SK-N-DZ (cell line): ENCODE measurements at places on chromosomes 5 and 9.

- no peak for DNase-seq
Observed at GRCh38 chr5:7209658-7210057, 186.3 kb upstream of the ADCY2 start.

DNA sequence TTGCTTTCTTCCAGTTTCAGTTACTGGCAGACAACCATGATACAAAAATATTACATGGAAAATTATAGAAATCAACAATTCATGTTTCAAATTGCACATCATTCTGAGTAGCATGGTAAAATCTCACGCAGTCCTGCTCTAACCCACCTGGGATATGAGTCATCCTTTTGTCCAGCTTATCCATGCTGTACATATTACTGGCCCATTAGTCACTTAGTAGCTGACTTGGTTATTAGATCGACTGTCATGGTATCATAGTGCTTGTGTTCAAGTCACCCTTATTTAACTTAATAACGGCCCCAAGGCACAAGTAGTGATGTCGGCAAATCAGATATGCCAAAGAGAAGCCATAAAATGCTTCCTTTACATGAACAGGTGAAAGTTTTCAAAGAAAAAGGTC, 41.2 kb downstream of the NADK2 start:
- no peak for DNase-seq

GRCh38 chr5:148653291-148653835, 964 bp downstream of the HTR4 start:
- DNase-seq: no peak

GRCh38 chr5:117759849-117760499, 1185.4 kb upstream of the SEMA6A start:
- no peak for DNase-seq

- no peak for DNase-seq
Observed at GRCh38 chr5:149731332-149731616, 1.2 kb downstream of the PPARGC1B start.

DNA sequence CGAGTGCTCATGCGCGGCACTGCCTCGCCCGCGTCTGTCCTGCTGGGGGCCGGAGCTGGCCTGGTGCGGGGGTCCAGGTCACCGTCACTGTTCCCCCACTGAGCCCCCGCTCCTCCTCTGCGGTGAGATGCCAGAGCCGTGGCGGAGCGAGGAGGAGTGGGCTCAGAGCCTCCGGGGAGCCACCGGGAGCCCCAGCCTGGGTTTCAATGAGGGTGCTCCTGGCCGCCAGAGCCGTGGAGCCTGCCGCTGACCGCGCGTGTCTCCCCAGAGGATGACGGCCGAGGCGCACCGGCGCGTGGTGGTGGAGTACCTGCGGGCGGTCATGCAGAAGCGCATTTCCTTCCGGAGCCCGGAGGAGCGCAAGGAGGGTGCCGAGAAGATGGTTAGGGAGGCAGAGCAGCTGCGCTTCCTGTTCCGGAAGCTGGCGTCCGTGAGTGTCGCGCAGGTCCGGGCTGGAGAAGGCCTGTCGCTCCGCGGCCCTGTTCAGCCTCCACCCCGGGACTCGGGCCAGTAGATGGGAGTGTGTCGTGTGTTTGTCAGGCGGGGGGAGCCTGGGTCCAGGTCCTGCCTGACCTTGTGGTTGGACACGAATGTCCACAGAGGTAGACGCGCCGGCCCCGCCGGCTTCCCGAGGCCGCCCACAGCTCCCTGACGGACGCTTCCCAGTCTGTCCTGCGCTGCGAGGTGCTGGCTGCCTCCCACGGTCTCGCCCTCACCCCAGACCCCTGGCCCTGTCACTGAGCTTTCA, 22.0 kb downstream of the EXOC3 start:
- no peak for DNase-seq

- peak; percentile 37 for DNase-seq
Observed at GRCh38 chr9:119289740-119290433, 79.3 kb downstream of the BRINP1 start.

DNA sequence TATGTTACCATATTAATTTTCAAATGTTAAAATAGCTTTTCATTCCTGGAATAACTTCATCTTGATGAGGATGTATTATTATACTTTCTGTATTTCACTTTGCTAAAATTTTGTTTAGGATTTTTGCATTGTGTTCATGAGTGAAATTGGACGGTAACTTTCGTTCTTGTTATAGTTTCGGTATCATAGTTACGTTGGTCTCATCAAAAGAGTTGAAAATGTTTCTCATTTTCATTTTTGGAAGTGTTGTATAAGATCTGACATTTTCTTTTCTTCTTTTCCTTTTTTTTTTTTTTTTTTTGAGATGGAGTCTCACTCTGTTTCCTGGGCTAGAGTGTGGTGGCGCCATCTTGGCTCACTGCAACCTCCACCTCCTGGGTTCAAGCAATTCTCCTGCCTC, 20.0 kb downstream of the PRRT1B start:
- DNase-seq: no peak

GRCh38 chr5:93930098-93930497, 188.7 kb upstream of the POU5F2 start:
- no peak for DNase-seq

- no peak for DNase-seq
Observed at GRCh38 chr5:172200476-172200875, 6.5 kb downstream of the EFCAB9 start.

DNA sequence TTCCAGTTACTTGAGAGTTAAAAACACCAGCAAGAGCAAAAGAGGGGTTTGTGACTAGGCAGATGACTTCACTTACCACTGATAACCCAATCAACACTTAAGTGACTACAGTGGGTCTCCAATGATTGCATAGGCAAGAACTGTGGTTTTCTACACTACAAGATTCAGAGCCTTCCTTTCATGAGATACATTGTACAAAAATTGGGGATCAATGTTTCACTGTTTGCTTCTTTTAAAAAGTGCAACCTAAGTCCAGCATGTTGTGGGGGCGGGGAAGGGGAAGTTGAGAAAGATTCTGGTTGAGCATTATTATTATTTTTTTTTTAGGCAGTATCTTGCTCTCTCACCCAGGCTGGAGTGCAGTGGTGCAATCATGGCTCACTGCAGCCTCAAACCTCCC, 3.6 kb downstream of the IQGAP2 start:
- no peak for DNase-seq

DNA sequence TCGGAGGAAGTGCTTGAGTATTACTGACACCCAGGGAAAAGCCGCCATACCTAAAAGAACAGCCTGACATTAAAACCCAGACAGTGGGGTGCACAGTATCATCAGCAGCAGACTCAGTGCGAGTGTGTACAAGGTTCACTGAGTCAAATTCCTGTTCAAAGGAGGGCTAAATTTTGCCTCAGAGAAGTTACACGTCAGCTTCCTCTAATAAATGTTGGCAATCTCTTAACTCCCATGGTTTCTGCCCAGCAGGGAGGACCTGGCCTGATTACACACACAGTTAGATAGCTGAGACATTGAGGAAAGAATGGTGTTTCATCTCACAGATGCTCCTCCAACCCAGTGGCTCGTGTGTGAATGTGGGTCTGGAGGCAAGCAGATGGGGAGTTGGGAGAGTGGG, 38.2 kb downstream of the NIPSNAP3B start:
- no peak for DNase-seq

- DNase-seq: peak; percentile 68
Observed at GRCh38 chr5:122500245-122501088, 188.4 kb downstream of the SNCAIP start.

DNA sequence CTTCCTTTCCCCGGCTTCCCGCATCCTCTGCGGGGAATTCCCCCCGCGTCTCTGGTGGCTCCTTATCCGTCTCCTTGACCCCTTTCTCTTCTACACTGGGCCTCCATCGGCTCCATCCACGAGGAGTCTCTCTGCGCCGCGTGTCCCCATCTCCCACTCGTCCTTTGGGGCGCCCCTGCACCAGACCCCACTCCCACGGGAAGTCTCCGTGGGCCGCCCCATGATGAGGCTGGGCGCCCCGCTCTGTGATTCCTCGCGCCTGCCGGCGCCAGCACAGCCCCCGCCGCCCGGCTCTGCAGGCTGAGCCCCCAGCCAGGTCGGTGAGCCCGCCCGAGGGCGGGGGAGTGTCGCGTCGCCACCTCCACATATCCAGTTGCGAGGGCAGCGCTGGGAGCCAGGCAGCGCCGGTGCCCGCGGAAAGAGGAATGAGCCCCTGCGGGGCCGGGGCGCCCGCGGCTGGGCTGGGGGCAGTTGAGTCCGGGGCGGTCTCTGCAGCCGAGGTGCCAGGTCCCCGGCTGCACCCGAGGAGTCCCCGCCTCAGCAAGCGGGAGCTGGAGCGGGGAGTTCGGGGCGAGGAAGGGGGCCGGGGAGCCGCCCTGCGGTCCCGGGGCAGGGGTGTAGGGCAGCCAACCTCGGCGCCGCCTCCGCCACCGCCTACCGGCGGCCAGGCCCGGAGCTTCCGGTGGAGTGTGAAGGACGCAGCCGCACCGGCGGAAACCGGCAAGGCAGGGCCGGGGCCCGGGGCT, 2.1 kb upstream of the TRAF1 start:
- no peak for DNase-seq

GRCh38 chr9:128087262-128087661, 19.2 kb downstream of the SLC25A25 start:
- DNase-seq: no peak

DNA sequence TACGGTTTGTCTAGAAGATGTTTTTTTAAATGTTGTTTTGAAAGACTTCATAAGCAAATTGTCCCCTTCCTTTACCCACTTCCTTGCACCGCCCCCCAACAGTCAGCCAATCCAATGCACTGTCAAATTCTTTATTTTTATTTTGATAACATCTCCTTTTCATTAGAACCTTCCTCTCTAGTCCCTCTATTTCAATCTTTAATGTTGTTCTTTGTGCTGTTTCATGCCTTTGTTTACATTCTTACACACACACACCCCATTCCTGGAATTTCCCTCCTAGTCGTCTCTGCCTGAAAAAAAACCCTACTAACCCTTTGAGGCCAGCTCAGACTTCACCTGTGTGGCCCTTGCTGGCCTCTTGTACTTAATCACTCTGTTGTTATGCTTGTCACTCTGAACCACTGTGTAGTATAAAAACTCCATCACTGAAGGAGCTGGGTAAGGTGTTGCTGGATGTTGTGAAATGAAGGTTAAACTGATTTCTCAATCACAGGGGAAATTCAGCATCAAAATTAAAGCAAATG, 133.4 kb downstream of the UGCG start:
- no peak for DNase-seq

DNA sequence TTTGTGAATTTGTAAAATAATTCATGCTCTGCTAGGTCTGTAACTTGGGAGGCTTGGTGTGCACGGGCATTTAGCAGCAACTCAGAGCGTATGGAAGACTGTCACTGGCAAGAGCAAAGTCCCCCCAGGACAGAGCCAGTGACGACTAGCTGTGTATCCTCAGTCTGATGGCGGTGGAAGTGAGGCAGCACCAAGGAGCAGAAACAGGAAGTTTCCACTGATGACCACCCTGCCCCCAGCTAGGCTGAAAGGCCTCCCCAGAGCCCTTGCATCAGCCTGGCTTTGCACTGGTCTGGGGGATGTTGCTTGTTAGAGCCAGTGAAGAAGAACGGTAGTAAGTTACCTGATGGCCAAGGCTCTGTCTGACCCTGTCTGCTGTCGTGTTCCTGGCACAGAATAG, 66.8 kb upstream of the ABL1 start:
- DNase-seq: no peak

GRCh38 chr5:76849419-76850291, at the start of gene S100Z:
S100Z (plus strand) TSS chr5:76850014; CDS start chr5:76875360, 25,346 bp downstream.
- DNase-seq: no peak

GRCh38 chr9:101509572-101509971, 24.1 kb upstream of the RNF20 start:
- no peak for DNase-seq

GRCh38 chr9:136984464-136985026, 1.8 kb downstream of the LCNL1 start:
- DNase-seq: no peak

GRCh38 chr9:81719972-81720371, 30.6 kb upstream of the TLE1 start:
- no peak for DNase-seq

GRCh38 chr5:128466554-128466953, 71.5 kb downstream of the FBN2 start:
- no peak for DNase-seq

DNA sequence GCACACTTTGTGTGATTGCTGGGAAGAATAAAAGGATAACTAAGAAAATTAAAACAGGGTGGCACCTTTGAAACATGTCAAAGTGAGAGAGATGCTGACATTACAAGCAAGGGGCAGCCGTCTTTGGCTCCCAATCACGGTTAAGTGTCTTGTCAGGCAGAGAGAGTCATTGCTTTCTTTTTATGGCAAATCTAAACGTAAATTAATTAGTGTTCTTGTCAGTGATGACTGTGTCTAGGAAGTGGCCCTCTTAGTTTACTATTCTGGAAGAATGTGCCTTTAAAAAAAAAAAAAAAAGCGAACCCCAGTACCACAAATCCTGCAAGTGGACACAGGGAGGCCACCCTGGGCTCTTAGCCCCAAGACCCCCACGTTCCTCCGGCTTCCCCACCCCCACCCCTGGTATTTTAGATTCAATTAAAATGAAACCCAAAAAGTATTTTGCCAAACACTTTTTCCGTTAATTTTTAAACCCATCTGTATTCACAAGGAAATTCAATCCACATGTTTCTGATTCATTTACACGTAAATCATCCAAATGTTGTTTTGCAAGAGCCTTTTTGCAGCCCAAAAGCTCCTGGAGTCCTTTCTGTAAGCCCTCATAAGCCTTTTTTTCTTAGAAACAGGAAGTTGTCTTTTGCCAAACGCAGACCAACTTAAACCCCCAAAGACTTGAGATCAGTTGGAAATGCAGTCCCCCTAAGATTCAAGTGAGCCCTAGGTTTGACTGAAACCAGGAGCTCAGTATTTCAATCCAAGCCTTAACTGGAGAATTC, 399.3 kb downstream of the EBF1 start:
- no peak for DNase-seq

- DNase-seq: no peak
Observed at GRCh38 chr9:98247831-98248657, 7.4 kb downstream of the TBC1D2 start.

DNA sequence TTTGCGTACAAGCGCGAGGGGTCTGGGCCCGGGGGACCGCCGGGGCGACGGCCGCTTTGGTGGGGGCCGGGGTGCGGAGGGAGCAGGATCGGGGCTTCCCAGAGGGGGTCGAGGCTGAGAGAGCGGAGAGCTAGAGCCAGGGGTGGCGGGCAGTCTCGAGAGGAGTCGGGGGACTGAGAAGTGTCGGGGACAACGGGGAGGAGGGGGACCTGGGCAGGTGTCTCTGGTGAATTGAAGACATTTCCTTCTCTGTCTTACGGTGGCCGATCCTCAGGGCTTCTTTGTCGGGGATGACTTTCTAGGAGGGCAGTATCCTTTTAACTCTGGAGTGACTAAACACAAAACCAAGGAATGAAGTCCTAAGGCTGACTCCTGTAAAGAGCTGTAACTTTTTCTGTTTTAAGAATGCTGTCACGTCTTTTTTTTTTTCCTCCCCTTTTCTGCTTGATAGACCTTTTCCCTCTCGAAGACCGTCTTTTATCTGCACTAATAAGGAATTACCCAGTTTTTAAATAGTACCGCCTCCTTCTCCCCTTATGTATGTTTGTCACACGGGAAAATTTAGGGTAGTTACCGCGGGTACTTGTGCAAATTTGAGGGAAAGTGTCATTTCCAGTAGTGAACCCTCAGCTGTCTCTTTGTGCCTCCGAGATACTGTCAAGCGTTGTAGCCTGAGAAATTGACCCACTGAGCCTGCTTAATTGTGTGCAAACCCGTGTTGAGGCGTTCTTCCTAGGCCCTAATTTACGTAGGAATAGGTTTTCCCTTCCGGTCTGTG, 822 bp downstream of the DENND4C start:
- DNase-seq: no peak
